Activated CD8-positive, alpha-beta memory T cell treated with anti-CD3 and anti-CD28 coated beads, Interleukin-2, amount 50 U/mL, for 4 hours (primary cell): ENCODE measurements at places on chromosomes 3 and 15.

- DNase-seq = no peak
Measured at GRCh38 chr3:71360764-71361163, 222.8 kb downstream of the FOXP1 start.

GRCh38 chr3:53845103-53845880, 927 bp downstream of the CHDH start:
- no peak for DNase-seq

DNA sequence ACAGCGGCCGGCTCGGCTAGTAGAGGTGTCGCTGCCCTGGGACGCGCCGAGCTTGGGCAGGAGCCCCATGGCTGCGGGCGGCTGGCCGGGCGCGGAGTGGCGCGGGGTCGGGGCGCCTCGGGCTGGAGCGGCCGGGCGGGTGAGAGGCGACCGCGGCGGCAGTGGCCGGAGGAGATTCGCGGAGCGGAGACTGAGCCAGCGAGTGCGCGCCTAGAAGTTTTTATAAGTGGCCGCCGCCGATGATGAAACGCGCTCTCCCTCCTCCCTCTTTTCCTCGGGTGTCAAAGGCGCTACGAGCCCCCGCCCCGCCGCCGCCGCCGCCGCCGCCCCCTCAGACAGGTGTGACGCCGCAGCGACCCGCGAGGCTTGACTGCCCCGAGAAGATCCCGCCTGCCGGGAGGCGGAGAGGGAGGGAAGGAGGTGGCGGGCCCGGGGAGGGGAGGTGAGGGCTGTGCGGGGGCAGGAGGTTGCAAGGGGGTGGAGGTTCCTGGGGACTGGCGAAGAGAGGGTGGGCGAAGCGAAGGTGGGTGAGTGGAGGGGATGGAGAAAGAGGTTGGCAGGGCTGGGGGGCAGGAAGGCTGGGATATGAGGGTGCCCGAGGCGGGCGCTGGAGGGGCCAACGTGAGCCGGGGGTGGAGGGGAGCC, at the start of gene SLCO2A1:
SLCO2A1 (minus strand) TSS at position 192 of the 645 bp plus-strand sequence; CDS start at position 69, 123 bp downstream.
- peak; percentile 23 for DNase-seq

- no peak for DNase-seq
Measured at GRCh38 chr3:12490547-12490946, 6.3 kb downstream of the TSEN2 start.

DNA sequence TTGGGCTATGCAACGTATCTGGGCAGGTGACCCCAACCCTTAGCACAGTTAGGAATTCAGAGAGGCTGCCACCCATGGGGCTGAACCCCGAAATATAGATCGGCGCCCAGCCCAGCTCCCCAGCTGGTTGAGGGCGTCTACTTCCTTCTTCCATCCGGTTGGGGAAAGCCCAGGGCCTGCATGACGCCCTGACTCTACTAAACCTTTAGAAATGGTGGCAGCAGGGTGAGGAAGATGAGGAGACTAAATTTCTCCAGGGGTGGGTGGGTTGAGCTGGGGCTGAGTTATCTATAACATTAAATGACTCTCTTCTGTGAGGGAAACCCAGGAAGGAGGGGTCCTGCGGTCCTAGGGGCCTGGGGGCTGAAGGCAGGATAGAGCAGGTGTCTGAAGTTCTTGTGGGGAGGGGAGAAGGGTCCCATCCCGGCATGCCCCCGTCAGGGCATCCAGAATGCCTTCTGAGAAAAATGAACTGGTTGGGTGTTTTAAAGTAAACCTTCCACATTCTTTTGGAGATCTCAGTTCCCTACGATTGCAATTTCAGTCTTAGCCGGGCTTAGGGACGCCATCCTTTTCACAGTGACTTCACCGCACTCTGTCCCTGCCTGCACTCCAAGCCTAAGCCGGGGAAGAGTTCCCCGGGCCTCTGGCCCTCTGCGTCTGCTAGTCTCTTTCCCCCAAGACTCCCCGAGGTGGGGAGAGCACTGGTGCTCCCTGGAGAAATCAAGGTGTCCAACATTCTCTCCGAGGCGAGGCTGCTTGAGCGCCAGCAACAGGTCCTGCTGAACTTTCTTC, 28.5 kb downstream of the NR2F2 start:
- DNase-seq = no peak

- DNase-seq = no peak
Measured at GRCh38 chr3:116734243-116734642, 24.7 kb downstream of the TUSC7 start.

DNA sequence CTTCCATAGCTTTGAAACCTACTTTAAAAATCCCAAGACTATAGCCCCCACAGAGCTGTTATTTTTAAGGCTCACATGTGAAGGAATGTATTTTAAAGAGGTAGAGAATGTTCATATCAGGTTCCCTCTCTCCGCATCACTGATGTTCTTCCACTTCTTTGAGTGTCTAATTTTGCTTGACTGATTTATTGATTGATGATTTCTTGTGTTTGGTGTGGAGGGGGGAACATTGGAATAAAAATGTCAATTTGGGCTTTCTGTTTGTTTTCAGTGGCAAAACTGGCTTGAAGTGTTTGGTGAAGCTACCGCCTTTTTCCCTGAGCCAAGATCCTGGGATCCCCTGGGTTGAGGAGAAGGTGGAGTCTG, 2.7 kb upstream of the TMEM212 start:
- DNase-seq = no peak

DNA sequence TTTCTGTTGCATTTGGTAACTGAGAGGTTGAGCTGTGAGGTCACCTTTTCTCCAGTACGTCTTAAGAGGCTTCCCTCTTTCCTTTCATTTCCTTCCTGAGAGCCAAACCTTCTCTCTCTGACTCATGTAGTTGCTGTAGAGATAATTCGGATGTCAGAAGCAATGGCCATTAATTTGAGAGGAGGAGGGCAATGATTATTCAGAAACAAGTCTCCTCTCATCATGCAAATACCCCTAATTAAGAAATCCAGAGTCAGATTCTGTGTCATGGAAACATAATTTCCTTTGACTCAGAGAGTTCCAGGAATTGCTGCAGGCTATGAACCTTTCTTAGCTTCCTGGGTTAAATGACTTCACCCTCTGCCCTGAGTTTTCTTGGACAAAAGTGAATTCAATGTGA, 59.0 kb upstream of the GSK3B start:
- DNase-seq = no peak

DNA sequence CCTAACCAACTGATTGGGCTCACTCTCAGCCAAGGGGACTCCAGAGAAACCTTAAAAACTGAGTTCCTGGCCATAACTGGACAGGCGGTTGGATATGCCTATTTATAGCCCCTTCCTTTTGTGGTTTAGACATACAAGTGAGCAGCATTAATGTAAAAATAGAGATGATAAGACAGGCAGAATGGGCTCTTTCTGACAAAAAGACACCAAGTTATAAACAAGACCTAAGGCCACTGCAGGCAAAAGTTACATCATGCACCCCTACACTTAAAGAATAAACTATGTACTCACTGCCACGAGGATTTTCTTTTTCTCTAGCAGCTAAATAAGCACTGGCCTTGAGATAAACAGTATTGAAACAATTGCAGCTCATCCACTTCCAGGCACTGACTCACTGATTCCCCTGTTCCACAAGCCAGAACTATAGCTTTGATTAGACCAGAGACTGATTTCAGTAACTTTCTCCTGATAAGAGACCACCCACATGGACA, 30.1 kb downstream of the SUCNR1 start:
- no peak for DNase-seq

DNA sequence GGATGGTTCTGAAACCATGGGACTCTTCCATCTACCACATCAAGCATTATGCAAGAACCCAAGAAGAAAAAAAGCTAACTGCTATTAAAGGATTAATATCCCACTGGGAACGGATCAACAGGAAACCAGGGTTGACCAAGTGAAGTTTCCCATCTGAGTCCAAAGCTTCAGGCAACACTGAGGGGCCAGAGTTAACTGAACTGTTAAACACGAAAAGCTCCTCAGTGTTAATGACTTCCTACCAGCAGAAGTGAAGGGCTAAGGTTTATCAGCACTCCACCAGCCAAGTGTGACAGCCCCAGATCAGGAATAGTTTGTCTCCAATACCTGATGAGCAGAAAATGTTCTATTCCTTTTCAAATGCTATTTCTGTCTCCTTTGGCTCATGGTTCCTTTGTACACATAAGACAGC, 36.7 kb downstream of the PTPN9 start:
- no peak for DNase-seq
